Small intestine (tissue), 16 donors: ENCODE measurements at places on chromosomes 13 and 19. TPM values are rescaled to one million over a fixed set of nuclear protein-coding genes. Genes with fewer than 3 reads are reported as not detected.
A peak's percentile ranks its signal among the peaks of the same experiment; 100 is the strongest.

Gene SIGLECL1
- polyA plus RNA-seq: not detected

Gene PSMC4
- polyA plus RNA-seq: 84.1 TPM

Gene CEACAM8
- not detected for polyA plus RNA-seq

Gene FUT1
- polyA plus RNA-seq: 1.3 TPM

DNA sequence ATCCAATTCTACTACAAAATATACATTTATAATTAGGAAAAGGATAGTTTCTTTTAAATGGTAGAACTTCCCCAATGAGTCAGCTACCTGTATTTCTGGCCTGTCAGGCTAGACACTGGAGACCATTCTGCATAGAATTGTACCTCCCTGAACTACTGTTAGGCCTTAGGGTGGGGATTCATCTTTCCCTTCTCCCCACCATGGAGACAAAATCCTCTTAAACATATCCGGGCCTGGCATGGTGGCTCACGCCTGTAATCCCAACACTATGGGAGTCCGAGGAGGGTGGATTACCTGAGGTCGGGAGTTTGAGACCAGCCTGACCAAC lies 24.5 kb upstream of the TPT1 start:
- no peak for DNase-seq
- H3K27me3 ChIP-seq: no peaks in the 10 kb centered on the region
- H3K36me3 ChIP-seq: peaks cover 54% of the 10 kb centered on the region
- no peak overlapping the region for H3K27ac ChIP-seq

- DNase-seq: peak; percentile 95
- no peaks in the 10 kb centered on the region for H3K27me3 ChIP-seq
- no peaks in the 10 kb centered on the region for H3K4me1 ChIP-seq
Measured at GRCh38 chr19:20167020-20167644, at the start of gene ZNF486. ZNF486 (plus strand) TSS chr19:20167214; CDS start chr19:20167331, 117 bp downstream.

GRCh38 chr13:99972190-99972731 lies 694 bp upstream of the ZIC5 start:
- H3K27ac ChIP-seq: no peak overlapping the region
- H3K4me3 ChIP-seq: no peak overlapping the region
- H3K36me3 ChIP-seq: no peaks in the 10 kb centered on the region
- DNase-seq: no peak
- no peaks in the 10 kb centered on the region for H3K4me1 ChIP-seq

- H3K36me3 ChIP-seq: no peaks in the 10 kb centered on the region
- H3K4me3 ChIP-seq: no peak overlapping the region
- no peaks in the 10 kb centered on the region for H3K4me1 ChIP-seq
- no peak overlapping the region for H3K27ac ChIP-seq
Measured at GRCh38 chr13:105370011-105370650, 1165.3 kb downstream of the EFNB2 start.

DNA sequence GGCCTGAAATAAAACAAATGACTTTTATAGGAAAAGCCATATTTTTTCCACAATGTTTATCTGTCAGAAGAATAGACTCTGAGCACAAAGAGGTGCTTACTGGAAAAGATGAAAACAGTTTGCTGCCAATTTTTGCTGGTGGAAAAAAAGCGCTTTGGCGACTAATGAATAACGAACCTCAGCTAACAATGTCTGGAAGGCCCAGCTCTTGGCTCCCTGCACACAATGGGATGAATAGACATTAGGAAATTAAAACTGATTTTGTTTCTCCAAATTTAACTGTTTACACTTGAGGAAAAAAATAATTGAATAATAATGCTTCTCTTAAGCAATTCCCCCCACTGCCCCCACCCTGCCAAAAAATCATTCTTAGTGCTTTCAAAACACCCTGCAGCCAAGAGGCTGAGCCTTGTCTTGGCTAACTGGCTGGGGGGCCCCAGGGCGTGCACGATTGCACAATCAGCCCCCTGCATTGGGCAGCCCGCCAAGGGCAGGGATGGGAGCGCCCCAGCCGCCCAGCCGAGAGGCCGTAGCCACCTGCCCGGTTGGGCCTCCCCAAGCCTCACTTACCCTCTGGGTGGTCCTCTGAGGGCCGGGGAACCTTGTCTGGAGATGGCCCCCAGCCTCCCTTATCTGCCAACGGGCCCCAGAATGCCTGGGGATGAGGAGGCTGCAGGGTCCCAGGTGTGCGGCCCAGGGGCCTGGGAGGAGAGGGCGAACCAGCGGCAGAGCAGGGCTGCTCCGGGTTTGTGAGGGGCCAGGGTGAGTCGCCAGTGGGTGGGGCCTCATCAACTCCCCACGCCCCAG lies 16.8 kb downstream of the CEBPG start:
- H3K4me3 ChIP-seq: no peak overlapping the region
- no peaks in the 10 kb centered on the region for H3K27me3 ChIP-seq
- no peaks in the 10 kb centered on the region for H3K36me3 ChIP-seq
- DNase-seq: no peak
- no peak overlapping the region for H3K27ac ChIP-seq

DNA sequence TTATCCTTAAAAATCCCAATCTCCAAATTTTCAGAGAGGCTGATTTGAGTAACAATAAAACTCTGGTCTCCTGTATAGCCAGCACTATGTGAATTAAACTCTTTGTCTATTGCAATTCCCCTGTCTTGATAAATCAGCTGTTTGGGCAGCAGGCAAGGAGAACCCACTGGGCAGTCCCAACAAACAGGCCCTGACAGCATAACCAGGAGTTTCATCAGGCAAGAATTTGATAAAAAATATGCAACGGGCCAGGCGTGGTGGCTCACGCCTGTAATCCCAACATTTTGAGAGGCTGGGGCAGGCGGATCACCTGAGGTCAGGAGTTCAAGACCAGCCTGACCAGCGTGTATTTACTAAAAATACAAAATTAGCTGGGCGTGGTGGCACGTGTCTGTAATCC lies 42.1 kb downstream of the STK24 start:
- H3K4me3 ChIP-seq: no peak overlapping the region
- H3K36me3 ChIP-seq: no peaks in the 10 kb centered on the region
- H3K27ac ChIP-seq: no peak overlapping the region
- no peak for DNase-seq

DNA sequence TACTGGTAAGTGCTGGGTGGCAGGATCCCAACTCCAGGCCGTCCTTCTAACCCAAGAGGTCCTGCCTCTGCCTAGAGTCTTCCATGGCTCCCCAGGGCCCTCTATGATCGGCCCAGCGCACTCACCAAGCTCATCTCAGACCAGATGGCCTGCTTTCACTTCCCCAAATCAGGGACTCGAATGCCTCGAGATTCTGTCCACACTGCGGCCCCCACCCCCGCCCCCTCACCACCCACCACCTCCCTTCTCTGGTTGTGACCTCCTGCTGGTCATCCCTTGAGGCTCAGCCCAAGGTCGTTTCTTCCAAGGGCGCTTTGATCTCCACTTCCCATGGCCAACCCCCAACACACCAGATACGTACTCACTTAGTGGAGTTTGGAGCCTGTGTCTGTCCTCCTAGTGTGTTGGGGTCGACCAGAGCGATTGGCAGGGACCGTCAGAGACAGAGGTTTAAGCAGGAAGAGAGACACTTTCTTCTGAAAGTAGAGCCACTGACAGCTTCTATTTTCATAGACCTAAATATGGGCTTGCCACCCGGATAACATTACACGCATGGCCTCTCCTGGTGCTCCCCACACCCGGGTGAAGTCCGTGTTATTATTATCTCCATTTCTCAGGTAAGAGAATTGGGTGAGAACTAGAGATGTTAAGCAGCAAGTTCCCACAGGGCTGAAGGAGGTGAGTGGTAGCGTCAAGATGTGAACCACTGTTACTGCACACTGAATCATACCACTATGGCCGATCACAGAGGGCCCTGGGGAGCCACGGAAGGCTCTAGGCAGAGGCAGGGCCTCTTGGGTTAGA lies at the start of gene FCER2:
Gene FCER2 (minus strand): TSS at position 478 of the 804 bp plus-strand sequence. CDS start 2,371 bp downstream, outside the sequence.
- H3K4me3 ChIP-seq: no peak within 1 kb of the TSS
- H3K27ac ChIP-seq: no peak within 1 kb of the TSS
- H3K27me3 ChIP-seq: no peaks in the 10 kb centered on the region
- DNase-seq: no peak
- H3K36me3 ChIP-seq: no peaks in the 10 kb centered on the region
